Muscle of leg (tissue), 16 donors: ENCODE measurements at places on chromosomes 13 and 19. TPM values are rescaled to one million over a fixed set of nuclear protein-coding genes. Genes with fewer than 3 reads are reported as not detected.

Gene ZBTB7A
- 4.2 TPM for total RNA-seq

Gene LATS2
- total RNA-seq: 7.3 TPM

Gene XRCC1
- 27.7 TPM for total RNA-seq

Gene MTUS2
- 11.3 TPM for total RNA-seq

Gene DCLK1
- total RNA-seq: 71.9 TPM

Gene GPR4
- 0.44 TPM for total RNA-seq

Gene CPT1C
- total RNA-seq: 5.4 TPM

Gene HCST
- 4.0 TPM for total RNA-seq

Gene IGFL3
- total RNA-seq: not detected

Gene TSEN34
- 25.8 TPM for total RNA-seq

Gene RXFP2
- total RNA-seq: not detected

Gene MICOS13
- total RNA-seq: 122 TPM

Gene TJP3
- total RNA-seq: 0.04 TPM

Gene ZNF665
- total RNA-seq: 4.7 TPM

Gene KDM4B
- 8.1 TPM for total RNA-seq

Gene PEAK3
- total RNA-seq: not detected

Gene FAM124A
- total RNA-seq: 2.0 TPM

Gene ZNF208
- 0.35 TPM for total RNA-seq

Gene ARHGAP45
- total RNA-seq: 5.0 TPM

Gene KIR3DL1
- not detected for total RNA-seq

Gene ALOX5AP
- 3.6 TPM for total RNA-seq

Gene UBE2L5
- total RNA-seq: 0.18 TPM

Gene LGALS7B
- total RNA-seq: 2.3 TPM

Gene NLRP11
- total RNA-seq: not detected

Gene GPR12
- total RNA-seq: 0.09 TPM

Gene FXYD3
- total RNA-seq: 0.35 TPM

Gene NKPD1
- 0.13 TPM for total RNA-seq

Gene CAPS
- total RNA-seq: 5.1 TPM

Gene TUBA3C
- not detected for total RNA-seq

Gene GJB6
- 0.04 TPM for total RNA-seq

Gene CD22
- 3.3 TPM for total RNA-seq

Gene PDX1
- total RNA-seq: not detected

Gene ICAM5
- total RNA-seq: not detected

Gene MARK4
- 11.1 TPM for total RNA-seq

Gene YJEFN3
- total RNA-seq: 1.6 TPM

Gene EPS8L1
- 2.3 TPM for total RNA-seq

Gene CABP5
- not detected for total RNA-seq

Gene PBX4
- 1.5 TPM for total RNA-seq
